ENCODE measurements at places on chromosomes 5 and 9. TPM values are rescaled to one million over a fixed set of nuclear protein-coding genes. Genes with fewer than 3 reads are reported as not detected.

DNA sequence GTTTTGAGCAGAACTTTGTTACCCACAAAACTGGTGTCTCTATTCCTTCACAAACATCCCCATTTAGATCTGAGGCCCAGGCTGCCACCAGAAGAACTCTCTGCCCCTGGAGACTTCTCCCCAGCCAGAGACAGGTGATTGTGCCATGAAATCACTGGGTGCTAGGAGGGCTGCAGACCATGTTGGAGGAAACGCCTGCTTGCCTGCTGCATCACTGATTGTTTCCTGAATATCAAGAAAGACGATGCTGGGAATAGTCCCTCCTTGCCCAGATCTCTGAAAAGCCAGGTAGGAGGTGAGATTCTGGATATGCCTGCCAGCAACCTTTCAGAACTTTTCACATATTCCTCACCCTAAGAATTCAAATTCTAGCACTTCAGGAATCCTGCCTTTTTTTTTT is 8.1 kb downstream of the ZNF366 start:
- no peaks in the 10 kb centered on the region for H3K36me3 ChIP-seq
- no peak overlapping the region for H3K4me3 ChIP-seq
- peaks cover 13% of the 10 kb centered on the region for H3K4me1 ChIP-seq
- no peak for DNase-seq

GRCh38 chr9:27527702-27528075 is 1.9 kb downstream of the MOB3B start:
- H3K27ac ChIP-seq, result peak overlapping the region; percentile 93
- no peak for DNase-seq
- no peaks in the 10 kb centered on the region for H3K36me3 ChIP-seq
- H3K4me1 ChIP-seq, result peaks cover 31% of the 10 kb centered on the region
- H3K27me3 ChIP-seq, result no peaks in the 10 kb centered on the region

GRCh38 chr9:116172216-116172615 is 18.6 kb downstream of the PAPPA start:
- DNase-seq, result no peak
- H3K36me3 ChIP-seq, result no peaks in the 10 kb centered on the region
- H3K27ac ChIP-seq, result no peak overlapping the region

DNA sequence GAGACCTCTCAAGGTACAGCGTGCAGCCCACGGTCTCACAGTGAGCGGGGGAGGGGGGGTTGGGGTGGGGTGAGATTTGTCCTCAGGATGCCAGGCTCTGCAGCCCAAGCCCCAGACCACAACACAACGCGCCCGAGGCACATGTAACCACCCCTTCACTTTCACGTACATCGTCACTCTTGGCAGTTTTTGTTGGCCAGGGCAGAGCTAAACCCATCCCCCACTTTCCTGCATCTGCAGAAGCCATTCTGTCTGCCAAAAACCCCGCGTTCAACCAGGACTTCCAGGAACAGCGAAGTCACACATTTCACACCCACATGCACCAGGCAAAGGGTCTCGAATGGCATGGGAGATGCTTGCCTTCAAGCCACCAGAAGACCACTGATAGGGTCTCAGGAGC is 9.4 kb upstream of the SMIM23 start:
- no peaks in the 10 kb centered on the region for H3K4me1 ChIP-seq
- no peaks in the 10 kb centered on the region for H3K36me3 ChIP-seq
- no peak for DNase-seq

ANXA2R gene
- total RNA-seq, result 0.39 TPM

GRCh38 chr5:144196612-144197011 is 25.9 kb downstream of the KCTD16 start:
- no peak overlapping the region for H3K4me3 ChIP-seq
- no peaks in the 10 kb centered on the region for H3K36me3 ChIP-seq
- H3K27ac ChIP-seq, result no peak overlapping the region
- H3K4me1 ChIP-seq, result no peaks in the 10 kb centered on the region
- no peak for DNase-seq
- H3K27me3 ChIP-seq, result peaks cover 40% of the 10 kb centered on the region

SNCAIP gene
- total RNA-seq, result 3.0 TPM

DNA sequence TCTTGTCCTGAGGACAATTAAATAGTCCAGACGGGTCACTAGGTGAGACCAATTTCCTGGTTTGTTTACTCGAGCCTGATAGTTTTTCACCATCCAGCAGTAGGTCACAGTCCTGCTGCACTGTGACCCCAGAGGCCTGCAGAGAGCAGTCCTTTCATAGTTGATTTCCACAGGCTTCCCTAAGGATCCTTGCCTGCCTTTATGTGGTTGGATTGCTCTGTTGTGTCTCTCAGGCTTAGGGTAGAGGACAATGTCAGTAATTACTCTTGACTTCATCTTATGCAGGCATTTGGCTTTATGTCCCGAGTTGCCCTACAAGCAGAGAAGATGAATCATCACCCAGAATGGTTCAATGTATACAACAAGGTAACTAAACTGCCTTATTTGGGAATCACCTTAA is 9.0 kb upstream of the CATSPER3 start:
- no peaks in the 10 kb centered on the region for H3K4me1 ChIP-seq
- no peak overlapping the region for H3K4me3 ChIP-seq
- H3K27me3 ChIP-seq, result no peaks in the 10 kb centered on the region
- H3K27ac ChIP-seq, result no peak overlapping the region
- no peak for DNase-seq
- H3K36me3 ChIP-seq, result peaks cover 23% of the 10 kb centered on the region

RANBP3L gene
- total RNA-seq, result 1.4 TPM

PRUNE2 gene
- 5.6 TPM for total RNA-seq

DNA sequence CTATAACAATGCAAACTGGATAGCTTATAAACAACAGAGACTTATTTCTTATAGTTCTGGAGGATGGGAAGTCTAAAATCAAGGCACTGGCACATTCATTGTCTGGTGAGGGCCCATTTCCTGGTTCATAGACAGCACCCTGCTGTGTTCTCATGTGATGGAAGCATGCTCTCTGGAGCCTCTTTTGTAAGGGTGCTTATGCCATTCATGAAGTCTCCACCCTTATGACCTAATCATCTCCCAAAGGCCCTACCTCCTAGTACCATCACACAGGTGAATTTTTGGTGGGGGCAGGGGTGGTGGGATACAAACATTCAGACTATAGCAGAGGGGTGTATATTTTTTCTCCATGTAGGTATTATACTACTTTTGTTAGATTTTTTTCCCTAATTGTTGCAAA is 92.4 kb downstream of the UNC13B start:
- H3K27ac ChIP-seq, result no peak overlapping the region

DNA sequence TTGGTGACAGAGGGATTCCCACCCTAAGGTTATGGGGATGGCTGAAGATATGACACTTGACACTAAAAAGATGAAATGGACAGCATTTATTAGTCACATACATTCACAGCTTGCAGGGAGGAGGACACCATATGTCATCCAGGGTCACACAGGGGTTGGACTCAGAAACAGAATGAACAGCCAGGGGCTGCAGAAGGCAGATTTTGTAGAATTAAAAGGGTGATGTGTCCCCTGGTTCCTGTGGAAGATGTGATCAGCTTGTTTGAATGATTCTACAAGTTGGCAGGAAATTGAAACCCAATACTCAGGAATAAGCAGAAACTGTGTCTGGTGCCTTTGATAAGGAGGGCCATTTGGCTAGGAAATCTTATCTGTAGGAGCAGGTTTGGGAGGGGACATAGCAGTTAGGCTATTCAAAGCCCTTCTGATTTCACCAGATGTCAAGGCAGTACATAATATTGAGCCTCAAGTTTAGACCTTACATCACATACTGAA is 102.3 kb upstream of the GRIN3A start:
- H3K4me3 ChIP-seq, result no peak overlapping the region
- no peaks in the 10 kb centered on the region for H3K27me3 ChIP-seq
- H3K27ac ChIP-seq, result no peak overlapping the region
- DNase-seq, result no peak
- no peaks in the 10 kb centered on the region for H3K36me3 ChIP-seq

DNA sequence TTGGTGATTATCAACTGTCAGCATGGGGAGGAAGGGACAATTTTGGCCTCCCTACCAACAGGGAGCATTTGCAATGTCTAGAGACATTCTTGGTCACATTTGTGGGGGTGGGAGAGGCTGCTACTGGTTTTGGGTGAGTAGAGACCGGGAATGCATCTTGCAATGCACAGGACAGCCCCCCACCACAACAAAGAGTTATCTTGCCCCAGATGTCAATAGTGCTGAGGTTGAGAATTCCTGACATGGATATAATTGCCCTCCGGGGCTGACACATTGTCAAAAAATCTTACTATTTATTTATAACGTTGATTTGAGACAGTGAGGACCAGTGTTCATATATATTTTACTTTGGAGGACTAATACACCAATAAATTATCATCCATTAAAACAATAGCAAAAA is 316.1 kb downstream of the PSAT1 start:
- H3K27me3 ChIP-seq, result no peaks in the 10 kb centered on the region
- no peak overlapping the region for H3K27ac ChIP-seq
- H3K4me3 ChIP-seq, result no peak overlapping the region
- H3K36me3 ChIP-seq, result no peaks in the 10 kb centered on the region
- H3K4me1 ChIP-seq, result no peaks in the 10 kb centered on the region

DNA sequence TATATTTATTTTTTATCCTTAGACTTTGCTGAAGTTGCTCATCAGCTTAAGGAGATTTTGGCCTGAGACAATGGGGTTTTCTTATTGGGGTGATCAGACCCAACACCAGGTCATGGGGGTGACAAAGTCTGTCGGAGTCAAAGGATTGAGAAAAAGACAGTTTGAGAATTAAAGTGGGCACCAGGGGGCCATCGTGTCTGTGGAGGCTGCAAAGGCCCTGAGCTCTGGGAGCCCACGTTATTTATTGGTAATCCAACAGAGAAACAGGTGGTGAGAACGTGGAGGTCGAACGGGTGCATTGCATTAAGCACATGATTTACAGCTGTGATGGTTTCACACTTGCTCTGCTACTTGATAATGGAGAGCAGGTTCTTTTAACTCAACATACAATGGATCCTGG is 102.5 kb upstream of the CDH10 start:
- no peak overlapping the region for H3K27ac ChIP-seq
- no peaks in the 10 kb centered on the region for H3K27me3 ChIP-seq
- H3K4me1 ChIP-seq, result no peaks in the 10 kb centered on the region
- no peak for DNase-seq
- no peak overlapping the region for H3K4me3 ChIP-seq

VCAN gene
- total RNA-seq, result 24.1 TPM

DNA sequence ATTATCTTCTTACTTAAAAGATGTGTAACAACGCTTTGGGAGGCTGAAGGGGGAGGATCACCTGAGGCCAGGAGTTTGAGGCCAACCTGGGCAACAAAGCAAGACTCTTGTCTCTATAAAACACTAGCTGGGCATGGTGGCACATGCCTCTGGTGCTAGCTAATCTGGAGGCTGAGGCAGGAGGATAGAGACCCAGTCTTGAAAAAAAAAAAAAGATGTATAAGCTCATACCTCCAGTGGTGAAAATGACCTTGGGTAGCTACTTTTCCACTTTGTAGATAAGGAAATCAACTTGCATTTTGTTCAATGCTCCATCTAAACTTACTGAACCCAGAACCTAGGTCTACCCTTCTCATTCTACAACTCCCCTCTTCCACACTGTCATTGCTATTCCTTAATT is 16.6 kb downstream of the ARRDC3 start:
- H3K4me3 ChIP-seq, result no peak overlapping the region
- no peak overlapping the region for H3K27ac ChIP-seq
- H3K27me3 ChIP-seq, result no peaks in the 10 kb centered on the region
- no peak for DNase-seq

DNA sequence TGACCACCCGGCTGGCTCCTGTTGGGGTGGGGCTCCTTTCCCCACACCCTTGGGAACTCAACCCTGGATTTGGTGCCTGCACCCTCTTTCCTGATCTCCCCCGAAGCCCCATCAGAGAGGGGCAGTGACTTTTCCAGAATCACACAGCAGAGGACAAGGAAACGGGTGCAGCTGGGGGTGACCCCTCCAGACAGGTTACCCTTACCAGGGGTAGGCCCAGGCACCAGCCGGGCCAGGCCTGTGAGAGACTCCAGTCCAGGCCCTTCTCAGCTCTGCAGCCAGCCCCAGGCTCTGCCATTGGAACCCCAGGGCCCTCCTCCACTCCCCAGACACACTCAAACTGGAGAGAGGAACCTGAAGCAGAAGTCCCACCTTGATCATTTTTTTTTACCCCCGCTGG is 19.0 kb upstream of the PHYHD1 start:
- H3K36me3 ChIP-seq, result peaks cover 9% of the 10 kb centered on the region
- DNase-seq, result no peak
- H3K4me1 ChIP-seq, result peaks cover 75% of the 10 kb centered on the region
- peak overlapping the region; percentile 87 for H3K27ac ChIP-seq

DNA sequence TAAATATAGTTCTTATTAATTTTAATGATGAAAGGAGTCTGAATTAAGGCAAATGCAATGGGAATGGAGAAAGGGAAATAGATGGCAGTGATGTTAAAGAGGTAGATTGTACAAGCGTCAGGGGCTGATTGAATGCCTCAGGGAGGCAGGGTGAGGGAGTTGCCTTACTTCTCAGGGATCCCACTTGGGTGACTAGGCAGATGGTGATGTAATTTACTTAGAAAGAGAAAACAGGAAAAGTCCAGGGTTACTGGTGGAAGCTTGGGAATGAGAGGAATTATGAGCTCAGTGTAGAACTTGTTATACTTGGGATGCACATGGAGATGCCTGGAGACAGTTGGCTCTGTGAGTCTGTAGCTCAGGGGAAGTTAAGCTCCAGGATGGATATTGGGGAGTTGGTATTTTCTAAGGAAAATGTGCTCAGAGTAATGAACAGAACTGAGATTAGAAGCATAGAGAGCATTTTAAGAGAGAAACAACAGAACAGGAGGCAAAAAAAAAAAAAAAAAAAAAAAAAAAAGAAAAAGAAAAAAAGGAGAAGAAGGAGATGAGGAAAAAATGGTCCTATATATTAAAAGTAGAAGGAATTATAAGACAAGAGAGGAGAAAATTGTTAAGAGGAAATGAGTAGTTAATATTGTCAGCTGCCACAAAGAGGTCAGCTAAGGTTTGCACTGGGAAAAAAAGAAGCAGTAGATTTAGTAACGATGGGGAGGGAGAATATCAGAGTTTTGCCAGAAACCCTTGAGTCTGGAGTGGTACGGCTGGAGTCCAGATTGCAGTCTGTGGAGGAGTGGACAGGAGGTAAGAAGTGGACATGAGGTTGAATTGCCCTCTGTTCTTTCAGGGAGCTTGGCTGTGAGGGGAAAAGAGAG is 88.0 kb upstream of the ELL2 start:
- DNase-seq, result no peak
- H3K4me1 ChIP-seq, result peaks cover 17% of the 10 kb centered on the region

DNA sequence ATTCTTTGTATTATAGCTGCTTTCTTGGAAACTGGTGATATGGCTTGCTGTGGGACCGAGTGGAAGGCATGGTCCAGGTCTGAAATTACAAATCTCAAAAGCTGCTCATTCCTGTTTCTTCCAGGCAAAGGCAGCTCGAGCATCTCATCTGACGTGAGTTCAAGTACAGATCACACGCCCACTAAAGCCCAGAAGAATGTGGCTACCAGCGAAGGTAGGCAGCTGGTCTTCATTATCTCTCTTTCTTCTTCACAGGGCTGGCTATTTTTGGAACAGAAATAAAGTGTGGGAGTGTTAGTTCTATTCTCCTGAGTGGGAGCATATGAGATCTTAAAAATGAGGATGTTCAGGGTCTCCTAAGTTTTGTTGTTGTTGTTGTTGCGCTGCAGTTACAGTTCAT is 115.9 kb downstream of the FBXL7 start:
- no peak overlapping the region for H3K4me3 ChIP-seq
- H3K36me3 ChIP-seq, result no peaks in the 10 kb centered on the region
- no peak for DNase-seq
- no peaks in the 10 kb centered on the region for H3K4me1 ChIP-seq
- no peak overlapping the region for H3K27ac ChIP-seq
- H3K27me3 ChIP-seq, result no peaks in the 10 kb centered on the region
